CD4-positive, alpha-beta T cell treated with Interleukin-2 at 100 ng/mL for 4 hours (primary cell): ENCODE measurements at places on chromosomes 3 and 15.

DNA sequence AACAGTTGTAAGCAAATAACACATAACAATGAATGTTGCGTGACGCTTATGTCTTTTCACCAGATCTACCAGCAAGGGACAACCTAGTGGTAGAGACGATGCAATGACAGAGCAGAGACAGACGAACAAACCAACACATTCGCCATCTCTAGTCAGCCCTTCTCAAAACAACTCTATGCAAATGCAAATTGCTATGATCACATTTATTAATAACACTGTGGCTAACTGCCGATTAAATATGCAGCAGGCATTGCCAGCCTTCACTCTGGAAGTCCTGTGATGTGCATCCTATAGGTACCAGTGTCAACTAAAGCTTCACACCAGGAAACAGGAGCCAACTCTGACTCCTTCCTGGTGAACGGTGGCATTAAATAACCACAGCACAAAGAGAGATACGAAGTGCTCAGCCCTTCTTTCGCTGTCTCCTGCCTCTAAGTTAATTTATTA is 94.2 kb downstream of the FOXP1 start:
- DNase-seq, result peak; percentile 64

GRCh38 chr3:3065876-3066275 is 44.3 kb downstream of the IL5RA start:
- no peak for DNase-seq

DNA sequence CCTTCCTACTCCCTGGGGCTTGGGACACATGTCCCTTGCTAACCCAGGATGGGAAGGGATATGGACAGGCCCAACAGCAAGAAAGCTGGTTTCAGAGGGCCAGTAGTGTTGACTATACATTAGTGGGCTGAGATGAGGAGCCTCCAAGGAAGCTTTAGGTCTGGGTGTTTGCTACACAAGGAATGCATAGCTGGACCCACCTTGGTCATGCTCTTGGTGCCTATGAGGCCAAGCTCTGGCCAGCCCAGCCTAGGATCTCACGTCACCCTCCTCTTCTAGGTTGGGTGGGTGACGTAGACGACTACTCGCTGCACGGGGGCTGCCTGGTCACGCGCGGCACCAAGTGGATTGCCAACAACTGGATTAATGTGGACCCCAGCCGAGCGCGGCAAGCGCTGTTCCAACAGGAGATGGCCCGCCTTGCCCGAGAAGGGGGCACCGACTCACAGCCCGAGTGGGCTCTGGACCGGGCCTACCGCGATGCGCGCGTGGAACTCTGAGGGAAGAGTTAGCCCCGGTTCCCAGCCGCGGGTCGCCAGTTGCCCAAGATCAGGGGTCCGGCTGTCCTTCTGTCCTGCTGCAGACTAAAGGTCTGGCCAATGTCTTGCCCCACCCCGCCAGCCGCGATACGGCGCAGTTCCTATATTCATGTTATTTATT is 653 bp upstream of the WDR6 start:
- no peak for DNase-seq

GRCh38 chr3:198113206-198114053 is 153.4 kb downstream of the LMLN start:
- DNase-seq, result no peak

DNA sequence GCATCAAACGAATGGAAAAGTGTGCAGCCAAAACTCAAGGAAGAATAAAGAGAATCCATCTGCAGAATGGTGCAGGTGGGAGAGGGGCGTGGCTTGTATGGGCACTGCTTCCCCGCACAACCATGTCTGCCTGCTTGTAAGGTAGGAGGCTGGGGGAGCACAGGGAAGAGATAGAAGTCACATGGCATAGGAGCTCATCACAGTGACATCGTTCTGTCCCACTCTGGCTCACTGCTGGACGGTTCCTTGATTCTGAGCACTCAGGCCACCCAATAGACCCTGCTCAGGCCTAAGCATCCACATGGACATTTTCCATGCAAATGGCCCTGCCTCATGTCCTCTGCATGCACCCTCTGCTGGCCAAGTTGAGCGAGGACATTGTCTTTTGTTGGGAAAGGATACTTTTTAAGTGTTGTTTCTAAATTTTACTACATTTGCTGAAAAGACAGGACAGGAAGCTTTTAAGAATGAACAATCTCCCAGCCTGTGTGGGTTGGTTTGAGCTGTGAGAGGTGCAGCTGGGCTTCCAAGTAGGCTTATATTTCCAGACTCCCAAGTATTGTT is 3.1 kb downstream of the MYLK start:
- no peak for DNase-seq

DNA sequence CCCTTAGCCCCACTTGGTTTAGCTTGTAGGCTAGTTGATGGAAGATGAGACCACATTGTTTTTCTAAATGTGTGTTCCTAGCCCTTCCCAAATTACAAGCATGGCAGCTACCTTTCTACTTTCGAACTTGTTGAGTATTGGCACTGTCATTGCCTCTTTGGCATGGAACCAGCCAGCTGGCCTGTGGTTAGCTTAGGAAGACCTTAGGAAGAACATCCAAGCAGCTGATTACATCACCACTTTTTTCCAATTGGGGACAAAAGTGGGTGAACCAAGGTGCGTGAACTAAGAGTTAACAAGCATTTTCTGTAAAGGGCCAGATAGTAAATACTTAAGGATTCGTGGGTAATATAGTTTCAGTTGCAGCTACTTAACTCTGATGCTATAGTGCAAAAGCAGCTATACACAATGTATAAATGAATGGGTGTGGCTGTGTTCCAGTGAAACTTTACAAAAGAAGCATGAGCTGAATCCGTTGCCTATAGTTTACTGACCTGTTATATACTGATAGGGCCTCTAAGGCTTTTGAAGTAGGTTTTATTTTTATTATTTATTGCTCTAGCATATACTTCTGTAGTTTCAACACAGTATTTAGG is 8.5 kb downstream of the KLHL18 start:
- no peak for DNase-seq

DNA sequence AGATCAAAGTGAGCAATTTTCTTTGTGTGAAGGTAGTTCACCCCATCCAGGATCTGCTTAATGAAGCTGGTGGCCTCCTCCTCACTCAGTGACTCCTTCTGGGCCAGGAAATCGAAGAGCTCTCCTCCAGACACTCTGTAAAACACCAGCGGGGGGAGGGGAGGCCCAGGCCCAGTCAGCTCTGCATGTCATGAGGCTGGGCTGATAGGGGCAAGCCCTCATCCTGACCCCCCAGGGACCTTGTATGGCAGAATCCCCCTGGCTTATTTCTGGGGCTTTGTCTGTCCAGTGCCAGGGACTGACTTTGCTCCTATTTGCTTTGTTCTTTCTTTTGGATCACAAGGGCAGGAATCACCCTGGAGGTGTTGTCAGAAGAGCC is 74.9 kb downstream of the DAPK2 start:
- DNase-seq, result peak; percentile 39

GRCh38 chr15:66369773-66370651 is 13.5 kb upstream of the TIPIN start:
- peak; percentile 18 for DNase-seq

GRCh38 chr3:11919390-11919789 is 72.7 kb upstream of the TAMM41 start:
- no peak for DNase-seq

DNA sequence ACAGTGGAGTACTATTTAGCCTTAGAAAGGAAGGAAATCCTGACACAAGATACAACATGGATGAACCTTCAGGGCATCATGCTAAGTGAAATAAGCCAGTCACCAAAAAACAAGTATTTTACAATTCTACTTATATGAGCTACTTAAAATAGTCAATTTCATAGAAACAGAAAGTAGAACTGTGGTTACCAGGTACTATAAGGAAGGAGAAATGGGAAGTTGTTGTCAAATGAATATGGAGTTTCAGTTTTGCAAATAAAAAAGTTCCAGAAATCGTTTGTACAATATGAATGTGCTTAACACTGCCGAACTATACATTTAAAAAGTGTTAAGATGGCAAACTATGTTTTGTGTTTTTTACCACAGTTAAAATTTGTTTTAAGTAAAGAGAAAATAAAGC is 26.8 kb downstream of the TRANK1 start:
- no peak for DNase-seq

DNA sequence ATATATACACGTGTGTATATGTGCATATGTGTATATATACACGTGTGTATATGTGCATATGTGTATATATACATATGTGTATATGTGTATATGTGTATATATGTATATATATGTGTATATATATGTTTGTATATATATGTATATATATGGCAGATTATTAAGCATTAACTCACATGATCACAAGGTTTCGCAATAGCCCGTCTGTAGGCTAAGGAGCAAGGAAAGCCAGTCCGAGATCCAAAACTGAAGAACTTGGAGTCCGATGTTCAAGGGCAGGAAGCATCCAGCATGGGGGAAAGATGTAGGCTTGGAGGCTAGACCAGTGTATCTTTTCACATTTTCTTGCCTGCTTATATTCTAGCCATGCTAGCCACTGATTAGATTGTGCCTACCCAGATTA is 23.7 kb downstream of the NAALADL2 start:
- no peak for DNase-seq

DNA sequence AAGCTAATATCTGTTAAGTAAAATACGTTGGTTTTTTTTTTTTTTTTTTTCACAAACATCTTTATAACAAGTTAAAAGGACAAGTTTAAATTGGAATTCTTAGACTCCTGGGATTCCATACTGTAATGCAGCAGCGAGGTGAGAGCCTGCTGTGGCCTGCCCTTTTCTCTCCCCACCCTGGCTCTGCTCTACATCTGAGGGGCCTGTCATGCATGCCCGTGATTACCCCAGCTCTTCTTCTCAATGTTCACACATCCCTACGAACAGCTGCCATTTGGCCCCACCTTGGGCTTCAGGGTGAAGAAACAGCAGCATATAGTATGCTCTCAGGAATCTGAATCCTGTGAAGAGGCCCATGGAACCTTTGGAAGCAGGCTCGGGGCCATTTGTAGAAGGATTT is 14.7 kb downstream of the CFAP91 start:
- no peak for DNase-seq

- DNase-seq, result no peak
These were observed 730.8 kb upstream of the EPHA6 start for GRCh38 chr3:96083610-96084009.

DNA sequence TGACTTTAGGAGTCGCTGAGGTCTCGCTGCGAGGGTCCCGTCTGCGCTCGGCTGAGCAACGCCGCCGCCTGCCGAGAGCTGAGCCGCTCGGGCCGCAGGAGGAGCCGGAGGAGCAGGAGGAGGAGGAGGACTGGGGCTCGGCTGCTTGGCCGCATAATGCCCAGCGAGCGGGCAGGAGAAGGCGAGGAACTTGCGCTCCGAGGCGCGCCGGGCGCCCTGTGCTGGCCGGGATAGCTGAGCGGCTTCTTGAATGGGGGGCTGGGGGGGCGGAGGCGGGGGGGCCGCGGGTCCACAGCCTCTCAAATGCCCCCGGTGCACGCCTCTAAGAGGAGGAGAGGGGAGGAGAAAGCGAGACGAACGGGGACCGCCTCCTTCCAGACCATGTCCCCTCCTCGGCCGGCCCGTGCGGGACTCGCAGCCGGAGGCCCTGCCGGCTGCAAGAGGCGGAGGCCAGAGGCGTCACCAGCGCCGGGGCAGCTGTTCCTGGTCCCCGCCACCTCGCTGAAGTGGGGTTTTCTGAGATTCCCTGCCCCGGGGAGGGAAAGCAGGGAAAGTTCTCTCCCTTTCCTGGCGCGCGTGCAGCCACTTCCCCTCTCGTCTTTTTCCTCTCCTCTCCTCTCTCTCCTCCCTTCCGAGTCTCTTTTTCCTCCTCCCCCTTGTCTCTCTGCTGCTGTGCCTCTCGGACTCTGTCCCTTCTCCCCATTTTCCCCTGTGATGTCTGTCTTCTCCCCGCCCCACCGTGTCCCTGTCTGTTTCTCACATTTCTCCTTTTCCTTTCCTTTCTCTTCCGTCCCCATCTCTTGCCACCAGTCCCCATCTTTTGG is at the start of gene ADAMTS9:
Gene ADAMTS9, minus strand, starts transcription at position 220 of the 824 bp plus-strand sequence. CDS start 343 bp downstream, outside the sequence.
- no peak for DNase-seq

GRCh38 chr15:101052031-101052620 is 133.0 kb downstream of the LRRK1 start:
- DNase-seq, result no peak

DNA sequence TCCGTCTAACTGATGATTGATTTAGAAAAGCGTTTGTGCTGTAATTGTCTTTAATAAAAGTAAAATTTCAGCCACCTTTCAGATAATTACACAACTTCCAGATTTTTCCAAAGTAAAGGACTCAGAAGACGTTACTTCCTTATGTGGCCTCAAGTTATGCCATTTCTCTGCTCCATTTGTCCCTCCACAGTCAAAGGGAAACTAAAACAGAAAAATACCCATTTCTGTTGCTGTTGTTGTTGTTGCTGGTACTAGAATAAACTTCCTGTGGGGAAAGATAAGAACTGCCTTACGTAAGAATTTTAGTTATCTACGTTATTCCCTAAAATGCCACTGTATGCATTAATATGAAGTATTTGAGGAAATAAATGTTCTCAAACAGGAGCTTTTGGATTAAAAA is 153.9 kb downstream of the P3H2 start:
- no peak for DNase-seq

DNA sequence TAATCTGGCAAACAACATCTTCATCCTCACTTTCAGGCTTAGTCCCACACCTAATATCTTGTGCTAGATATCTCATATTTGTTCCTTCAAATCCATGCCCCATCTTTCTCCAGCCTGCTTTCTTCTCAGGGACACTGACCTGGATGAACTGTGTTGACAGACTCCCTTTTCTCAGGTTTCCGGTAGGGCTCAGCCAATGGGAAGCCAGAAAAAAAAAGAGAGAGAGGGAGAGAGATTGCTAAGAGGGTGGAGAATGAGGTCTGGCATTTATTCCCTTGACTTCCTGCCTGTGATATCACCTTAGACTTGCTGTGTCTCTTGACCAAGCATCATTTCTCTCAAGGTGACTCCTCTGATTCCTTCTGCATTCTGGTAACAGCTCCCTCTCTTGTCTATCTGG is 145.6 kb upstream of the ABI3BP start:
- DNase-seq, result no peak

DNA sequence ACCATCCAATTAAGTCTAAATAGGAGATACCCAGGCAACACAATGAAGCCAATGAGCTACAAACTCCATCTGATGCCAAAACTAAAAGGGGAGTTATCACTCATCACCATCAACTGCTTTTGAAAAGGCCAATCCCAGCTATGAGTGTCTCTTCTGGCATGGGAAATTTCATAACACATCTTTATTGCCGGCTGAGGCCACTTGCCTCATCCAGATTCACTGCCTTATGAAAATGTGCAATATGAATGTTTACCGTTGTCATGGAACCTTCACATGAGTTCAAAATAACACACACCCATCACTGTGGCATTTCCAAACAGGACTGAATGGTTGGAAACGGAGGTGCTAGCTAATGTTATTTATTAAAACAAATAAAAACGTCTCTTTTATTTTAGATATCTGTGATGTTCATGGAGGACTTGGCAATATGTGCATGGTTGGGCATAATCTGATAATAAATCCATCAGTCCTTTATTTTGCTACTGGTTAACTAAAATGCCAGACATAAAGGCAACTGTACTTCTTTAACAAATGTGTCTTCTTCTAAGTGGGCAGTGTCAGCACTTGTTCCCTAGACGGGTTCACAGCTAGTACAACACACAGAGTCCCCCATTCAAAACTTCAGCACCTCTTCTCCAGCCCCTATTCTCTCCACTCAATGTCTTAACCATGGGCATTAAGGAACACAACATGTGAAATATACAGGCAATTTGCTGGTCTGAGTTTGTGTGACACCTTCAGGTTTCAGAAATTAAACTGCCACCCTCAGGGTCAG is 143.9 kb downstream of the MAGI1 start:
- DNase-seq, result no peak
